ENCODE measurements at places on chromosomes 16 and 17.

GRCh38 chr17:15740570-15741120 is 8.6 kb downstream of the TBC1D26 start:
- DNase-seq = no peak

DNA sequence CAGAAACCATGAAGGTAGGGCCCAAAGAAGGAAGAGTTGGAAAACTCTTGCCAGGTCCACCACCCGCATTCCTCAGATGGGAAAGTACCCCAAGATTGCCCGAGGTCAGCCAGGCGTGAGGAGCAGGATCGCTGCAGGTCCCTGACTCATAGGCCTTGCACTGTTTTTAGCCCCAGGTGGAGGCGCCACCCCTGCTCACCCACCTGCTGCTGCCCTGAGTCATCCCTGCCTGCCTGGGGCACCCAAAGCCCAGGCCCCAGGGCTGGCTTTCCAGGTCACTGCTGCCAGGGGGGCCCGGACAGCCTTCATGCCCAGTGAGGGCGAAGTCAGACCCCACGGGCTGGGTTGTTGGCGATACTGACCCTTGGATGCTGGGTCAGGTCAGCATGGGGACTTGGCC is 100.9 kb downstream of the AMFR start:
- no peak for DNase-seq

DNA sequence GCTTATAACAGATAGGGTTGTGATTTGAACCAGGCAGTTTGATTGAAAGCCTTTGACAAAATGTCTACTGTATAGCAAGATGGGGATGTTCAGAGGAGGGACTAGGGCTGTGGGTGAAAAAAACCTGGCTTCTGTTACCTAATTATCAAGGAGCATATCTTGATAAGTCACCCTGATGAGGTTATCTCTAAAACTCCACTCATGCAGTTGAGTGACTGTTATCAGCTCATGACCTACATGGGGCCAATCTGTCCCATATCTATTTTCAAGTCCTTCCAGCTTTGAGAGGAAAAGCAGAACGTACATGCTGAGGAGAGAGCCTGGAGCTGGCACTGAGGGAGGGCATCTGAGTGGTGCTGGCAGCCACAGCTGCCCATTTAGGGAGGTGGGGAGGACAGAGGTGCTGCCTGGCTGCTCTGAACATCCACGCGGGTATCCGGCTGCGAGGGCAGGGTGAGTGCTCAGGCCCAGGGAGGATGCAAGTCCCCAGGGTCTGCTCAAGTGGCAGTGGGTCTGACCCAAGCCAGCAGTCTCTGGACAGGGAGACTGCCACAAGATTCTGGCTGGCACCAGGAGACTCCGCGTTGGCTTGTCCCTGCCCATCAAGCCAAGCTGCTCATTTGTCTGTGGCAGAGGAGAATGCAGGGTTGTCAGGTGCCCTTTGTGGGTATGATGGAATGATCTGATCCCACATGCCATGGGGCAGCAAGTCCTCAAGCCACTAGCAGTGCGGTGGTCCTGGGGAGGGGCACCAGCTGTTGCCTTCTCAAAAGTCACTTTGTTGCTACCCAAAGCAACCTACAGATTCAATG is 29.2 kb downstream of the ATPAF2 start:
- DNase-seq = no peak

DNA sequence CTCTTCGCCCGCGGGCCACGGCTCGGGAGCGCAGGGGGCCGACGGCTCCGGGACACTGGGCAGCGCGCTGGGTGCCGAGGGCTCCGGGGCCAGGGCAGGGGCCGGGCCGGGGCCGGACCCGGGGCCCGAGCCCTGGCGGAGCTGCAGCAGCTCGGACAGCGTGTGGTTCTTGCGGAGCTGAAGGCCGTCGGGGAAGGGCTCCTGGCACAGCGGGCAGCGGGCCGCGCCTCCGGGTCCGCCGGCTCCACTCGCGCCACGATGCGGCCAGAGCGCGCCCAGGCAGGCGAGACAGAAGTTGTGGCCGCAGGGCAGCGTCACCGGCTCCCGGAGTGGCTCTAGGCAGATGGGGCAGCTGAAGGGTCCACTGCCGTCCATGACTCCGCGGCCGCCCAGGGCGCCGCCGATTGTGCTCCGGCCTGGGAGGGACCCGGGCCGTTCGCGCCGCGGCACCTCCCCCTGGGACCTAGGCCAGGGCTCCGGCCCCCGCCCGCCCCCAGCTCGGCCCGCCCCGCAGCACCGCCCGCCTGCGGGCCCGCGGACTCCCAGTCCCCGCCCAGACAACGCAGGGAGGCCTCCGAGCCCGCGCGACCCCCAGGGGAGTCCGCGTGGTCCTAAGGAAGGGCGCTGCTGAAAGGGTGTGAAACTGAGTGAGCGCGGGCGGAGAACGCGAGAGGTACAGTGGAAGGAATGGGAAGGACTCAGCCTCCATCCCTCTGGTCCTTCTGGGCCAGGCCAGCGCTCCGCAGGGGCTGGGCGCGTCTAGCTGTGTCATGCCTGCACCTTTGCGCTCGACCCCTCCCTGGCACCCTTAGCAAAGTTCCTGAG is at the start of gene TRIM47:
Gene TRIM47, minus strand, starts transcription at position 408 of the 825 bp plus-strand sequence. Its CDS starts 33 bp downstream, at position 375.
- peak; percentile 35 for DNase-seq

DNA sequence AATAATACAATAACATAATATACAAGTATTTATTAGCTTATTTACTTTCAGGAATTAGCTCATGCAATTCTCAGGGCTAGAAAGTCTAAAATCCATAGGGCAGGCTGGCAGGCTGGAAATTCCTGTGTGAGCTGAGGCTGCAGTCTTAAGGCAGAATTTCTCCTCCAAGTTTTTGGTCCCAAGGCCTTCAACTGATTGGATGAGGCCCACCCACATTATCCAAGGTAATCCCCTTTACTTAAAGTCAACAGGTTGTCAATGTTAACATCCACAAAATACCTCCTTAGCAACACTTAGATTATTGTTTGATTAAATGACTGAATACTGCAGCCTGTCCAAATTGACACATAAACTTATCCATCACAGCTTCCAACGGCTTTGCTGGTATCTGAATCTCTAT is 32.9 kb upstream of the SOX9 start:
- DNase-seq = no peak

GRCh38 chr16:85536411-85537330 is 76.5 kb upstream of the GSE1 start:
- no peak for DNase-seq

- no peak for DNase-seq
These were observed 7.3 kb downstream of the DLX4 start for GRCh38 chr17:49976163-49976827.
